Panc1 (cell line): ENCODE measurements at places on chromosomes 16 and 17.

DNA sequence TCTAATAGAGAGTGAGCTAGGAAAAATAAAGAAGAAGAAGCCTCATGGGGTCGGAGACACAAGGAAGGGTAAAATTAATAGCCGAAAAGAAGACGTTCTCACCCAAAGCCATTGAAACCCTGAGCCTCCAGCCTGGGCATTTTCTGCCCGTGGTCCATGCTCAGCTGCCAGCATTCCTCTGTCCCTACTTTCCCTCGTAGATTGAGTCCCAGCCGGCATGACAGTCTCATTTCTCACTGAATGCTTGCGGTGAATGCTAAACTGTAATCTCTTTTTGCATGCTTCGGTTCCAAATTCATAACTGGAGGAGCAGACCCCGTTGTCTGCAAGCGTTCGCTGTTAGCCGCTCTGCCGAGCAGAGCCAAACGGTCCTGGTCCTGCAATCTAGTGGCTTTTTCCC is 54.0 kb upstream of the COX10 start:
- H3K27ac ChIP-seq = no peak overlapping the region
- no peaks in the 10 kb centered on the region; the same call in 1 of the 2 replicates for H3K27me3 ChIP-seq
- no peaks in the 10 kb centered on the region for H3K36me3 ChIP-seq
- no peak for DNase-seq
- H3K4me3 ChIP-seq = no peak overlapping the region

- no peaks in the 10 kb centered on the region for H3K36me3 ChIP-seq
- H3K4me3 ChIP-seq = peak overlapping the region; percentile 53
- H3K4me1 ChIP-seq = peaks cover 3% of the 10 kb centered on the region; the same call in 1 of the 2 replicates
- no peak for DNase-seq
- H3K27me3 ChIP-seq = no peaks in the 10 kb centered on the region
Observed at GRCh38 chr17:55320594-55321426, 56.0 kb downstream of the HLF start.

- no peaks in the 10 kb centered on the region for H3K4me1 ChIP-seq
- no peaks in the 10 kb centered on the region for H3K36me3 ChIP-seq
- DNase-seq = no peak
- no peak overlapping the region for H3K4me3 ChIP-seq
Observed at GRCh38 chr17:37737081-37737480, 7.8 kb downstream of the HNF1B start.

DNA sequence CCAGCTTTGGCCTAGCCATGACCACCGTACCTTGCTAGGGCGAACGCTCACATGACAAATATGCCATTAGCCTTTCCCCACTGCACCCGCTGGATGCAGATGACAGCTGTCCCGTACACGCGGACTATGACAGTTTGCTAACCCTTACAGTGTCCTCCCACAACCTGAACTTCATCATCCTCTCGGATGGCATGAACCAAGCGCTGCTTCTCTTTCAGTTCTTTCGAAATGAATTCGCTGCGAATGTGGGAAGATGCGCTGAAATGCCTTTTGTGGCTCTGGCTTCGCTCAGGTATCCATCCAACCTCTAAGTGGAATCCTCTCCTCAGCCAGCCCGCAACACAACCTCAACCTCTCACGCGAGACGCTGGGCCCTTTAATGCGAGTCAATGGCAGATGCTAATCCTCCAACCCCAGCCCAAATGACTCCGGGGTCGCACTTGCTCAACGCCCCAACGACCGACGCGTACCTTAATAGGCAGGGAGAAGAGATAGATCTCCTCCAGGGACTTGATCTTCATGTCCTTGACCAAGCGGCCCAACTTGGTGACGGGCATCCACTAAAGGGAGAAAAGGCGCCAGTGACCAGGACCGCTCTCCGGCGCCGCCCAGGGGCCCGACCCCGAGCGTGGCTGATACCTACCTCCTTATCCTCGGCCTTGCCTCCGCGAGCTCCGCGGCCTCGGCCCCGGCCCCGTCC is 670 bp downstream of the RPS2 start:
- H3K4me3 ChIP-seq = peak overlapping the region; percentile 99
- peaks cover 12% of the 10 kb centered on the region for H3K4me1 ChIP-seq
- DNase-seq = no peak

GRCh38 chr17:50715471-50715870 is 3.9 kb upstream of the LUC7L3 start:
- H3K27me3 ChIP-seq = no peaks in the 10 kb centered on the region
- no peaks in the 10 kb centered on the region for H3K4me1 ChIP-seq
- H3K36me3 ChIP-seq = peaks cover 9% of the 10 kb centered on the region; the same call in 1 of the 2 replicates
- H3K4me3 ChIP-seq = no peak overlapping the region

DNA sequence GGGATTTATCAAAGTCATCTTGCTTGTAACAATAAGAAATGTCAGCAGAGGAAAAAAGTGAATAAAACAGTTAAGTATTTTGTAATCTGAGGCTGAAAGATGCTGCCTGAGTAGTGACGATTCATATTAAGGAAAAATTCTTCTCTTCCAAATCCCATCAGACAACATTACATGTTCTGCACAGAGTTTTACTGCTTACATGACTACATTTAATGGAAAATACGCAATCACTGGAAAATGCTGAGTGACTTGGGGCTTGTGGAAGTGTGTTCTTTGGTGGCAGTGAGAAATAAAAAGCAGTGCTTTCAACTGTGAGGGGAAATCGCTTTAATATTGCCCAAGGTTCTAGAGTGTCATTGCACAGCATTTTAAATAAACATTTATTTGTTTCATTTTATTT is 1025.2 kb upstream of the GOT2 start:
- H3K27ac ChIP-seq = no peak overlapping the region
- no peaks in the 10 kb centered on the region for H3K4me1 ChIP-seq
- H3K4me3 ChIP-seq = no peak overlapping the region
- no peaks in the 10 kb centered on the region for H3K36me3 ChIP-seq
- H3K27me3 ChIP-seq = no peaks in the 10 kb centered on the region

DNA sequence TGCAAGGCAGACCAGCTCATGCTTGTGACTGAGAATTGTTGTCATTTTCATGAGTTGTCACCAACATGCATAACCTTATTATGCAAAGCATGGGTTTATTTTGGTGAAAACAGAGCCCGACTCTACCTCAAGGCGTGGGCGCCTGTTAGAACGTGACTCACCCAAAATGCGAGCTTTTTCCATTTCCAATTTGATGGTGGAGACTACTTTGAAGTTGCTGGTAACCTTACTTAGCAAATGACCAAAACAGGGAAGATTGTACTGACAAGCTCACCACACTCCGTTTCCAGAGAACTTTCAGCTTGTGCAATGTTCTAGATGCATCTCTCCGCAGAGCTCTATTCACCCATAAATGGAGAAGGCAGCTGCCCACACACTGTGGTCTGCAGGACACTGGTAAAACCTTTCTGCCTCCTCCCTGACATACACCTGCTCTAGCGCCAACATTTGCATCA is 284.5 kb downstream of the MAF start:
- no peak overlapping the region for H3K4me3 ChIP-seq
- DNase-seq = no peak
- H3K27me3 ChIP-seq = no peaks in the 10 kb centered on the region; the same call in 1 of the 2 replicates
- H3K36me3 ChIP-seq = no peaks in the 10 kb centered on the region
- no peaks in the 10 kb centered on the region for H3K4me1 ChIP-seq

- H3K27me3 ChIP-seq = peaks cover 24% of the 10 kb centered on the region
- no peaks in the 10 kb centered on the region for H3K36me3 ChIP-seq
- no peak overlapping the region for H3K27ac ChIP-seq
- no peak overlapping the region for H3K4me3 ChIP-seq
- no peak for DNase-seq
Observed at GRCh38 chr16:20129375-20129774, 55.7 kb upstream of the GPR139 start.

GRCh38 chr17:29504711-29505110 is 62.1 kb downstream of the ABHD15 start:
- H3K4me1 ChIP-seq = no peaks in the 10 kb centered on the region
- no peak overlapping the region for H3K4me3 ChIP-seq
- no peak overlapping the region for H3K27ac ChIP-seq

GRCh38 chr17:60748204-60748603 is 70.6 kb downstream of the BCAS3 start:
- no peak overlapping the region for H3K27ac ChIP-seq
- no peaks in the 10 kb centered on the region for H3K27me3 ChIP-seq
- no peak for DNase-seq
- no peaks in the 10 kb centered on the region for H3K4me1 ChIP-seq

DNA sequence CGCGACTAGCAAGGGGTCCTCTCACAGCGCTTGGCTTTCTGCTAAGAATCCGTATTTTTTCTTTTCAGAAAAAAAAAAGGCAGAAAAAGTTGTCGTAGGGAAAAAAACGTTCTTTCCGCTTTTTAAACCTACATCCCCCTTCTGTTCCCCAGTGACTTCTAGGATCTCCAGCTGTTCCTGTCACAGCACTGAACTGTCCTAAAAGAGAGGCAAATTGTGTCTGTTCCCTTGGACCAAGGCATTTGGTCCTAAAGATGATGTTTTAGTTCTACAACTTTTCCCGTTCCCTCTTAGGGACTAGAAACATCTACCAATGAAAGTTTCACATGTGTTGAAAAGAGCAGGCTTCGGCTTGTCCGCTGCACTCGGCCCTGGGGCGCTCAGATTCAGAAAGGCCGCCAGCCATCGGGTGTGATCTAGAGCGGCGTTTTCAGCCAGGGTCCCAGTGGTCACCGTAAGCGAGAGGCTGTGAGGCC is 100.7 kb upstream of the CHMP6 start:
- peaks cover 3% of the 10 kb centered on the region; the same call in 1 of the 2 replicates for H3K36me3 ChIP-seq
- peaks cover 22% of the 10 kb centered on the region for H3K4me1 ChIP-seq
- H3K27me3 ChIP-seq = no peaks in the 10 kb centered on the region
- no peak for DNase-seq
- H3K27ac ChIP-seq = peak overlapping the region; percentile 77
- H3K4me3 ChIP-seq = no peak overlapping the region
